Naive thymus-derived CD8-positive, alpha-beta T cell (primary cell): ENCODE measurements at places on chromosomes 3 and 15. TPM values are rescaled to one million over a fixed set of nuclear protein-coding genes. Genes with fewer than 3 reads are reported as not detected.

DNA sequence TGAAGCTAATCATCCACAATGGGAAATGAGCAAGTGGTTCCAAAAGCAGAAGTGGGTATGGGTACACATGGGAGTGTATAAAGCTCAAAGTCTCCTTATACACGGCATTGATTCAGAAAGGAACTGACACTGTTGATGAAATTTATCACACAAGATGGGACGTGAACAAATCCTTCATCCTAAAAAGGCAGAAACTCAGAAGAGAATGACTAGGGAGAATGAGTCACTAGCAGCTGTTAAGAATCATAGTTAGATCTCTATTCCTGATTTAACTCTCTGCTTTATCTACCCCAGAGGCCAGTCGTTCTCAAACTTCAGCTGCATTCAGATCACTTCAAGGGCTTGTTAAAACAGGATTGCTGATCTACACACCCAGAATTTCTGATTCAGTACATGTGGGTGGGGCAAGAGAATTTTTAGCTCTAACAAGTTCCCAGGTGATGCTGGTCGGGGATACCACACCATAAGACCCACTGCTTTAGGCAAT lies 97.7 kb upstream of the PHLDB2 start:
- no peak overlapping the region for H3K27ac ChIP-seq
- DNase-seq: no peak
- peaks cover 6% of the 10 kb centered on the region for H3K36me3 ChIP-seq

DNA sequence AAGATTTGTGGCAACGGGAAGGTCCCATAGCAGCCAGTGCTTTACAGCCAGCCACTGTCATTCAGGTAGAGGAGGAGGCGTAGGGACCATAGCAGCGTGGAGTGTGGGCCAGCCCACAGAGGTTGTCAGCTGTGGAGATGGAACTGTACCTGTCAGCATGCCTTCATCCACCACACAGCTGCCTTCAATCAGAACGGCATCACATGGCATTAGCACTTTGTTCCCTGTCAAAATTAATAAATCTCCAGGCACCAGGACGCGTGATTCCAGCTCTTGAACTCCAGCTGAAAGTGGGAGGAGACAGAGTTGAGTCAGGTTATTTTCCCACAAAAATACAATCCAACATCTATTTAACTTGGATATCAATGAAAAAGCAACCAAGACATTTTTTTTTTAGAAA lies 84.0 kb downstream of the ATP13A4 start:
- H3K4me3 ChIP-seq: no peak overlapping the region
- H3K4me1 ChIP-seq: no peaks in the 10 kb centered on the region
- no peak overlapping the region for H3K27ac ChIP-seq
- H3K36me3 ChIP-seq: no peaks in the 10 kb centered on the region

GRCh38 chr3:57787867-57788623 lies 31.9 kb downstream of the SLMAP start:
- H3K27ac ChIP-seq: no peak overlapping the region
- no peak for DNase-seq
- H3K4me1 ChIP-seq: peaks cover 32% of the 10 kb centered on the region
- H3K36me3 ChIP-seq: peaks cover 6% of the 10 kb centered on the region
- H3K27me3 ChIP-seq: no peaks in the 10 kb centered on the region
- no peak overlapping the region for H3K4me3 ChIP-seq

DNA sequence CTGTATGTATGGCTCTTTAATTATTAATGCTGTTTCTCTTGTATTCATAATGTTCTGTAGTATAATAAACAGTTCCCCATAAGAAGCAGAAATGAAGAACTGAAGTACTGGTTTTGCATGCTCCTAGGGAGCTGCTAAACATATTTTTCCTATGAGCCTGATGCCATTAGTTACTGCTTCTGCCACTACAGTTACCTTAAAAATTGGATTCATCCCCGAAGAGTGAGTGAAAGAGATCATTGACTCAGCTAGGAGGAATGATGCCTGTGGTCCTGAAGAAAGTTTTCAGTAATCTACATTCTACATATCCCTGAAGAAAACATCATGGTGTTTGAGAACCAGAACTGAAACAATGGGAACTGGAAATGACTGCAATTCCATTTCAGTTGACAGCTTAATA lies 37.1 kb upstream of the ST3GAL6 start:
- H3K27me3 ChIP-seq: peaks cover 28% of the 10 kb centered on the region
- no peak for DNase-seq
- H3K4me3 ChIP-seq: no peak overlapping the region

GRCh38 chr15:39125904-39126303 lies 455.0 kb upstream of the THBS1 start:
- peaks cover 3% of the 10 kb centered on the region for H3K4me1 ChIP-seq
- H3K27me3 ChIP-seq: peaks cover 12% of the 10 kb centered on the region
- no peaks in the 10 kb centered on the region for H3K36me3 ChIP-seq
- peak; percentile 3 for DNase-seq
- H3K4me3 ChIP-seq: no peak overlapping the region
- no peak overlapping the region for H3K27ac ChIP-seq

DNA sequence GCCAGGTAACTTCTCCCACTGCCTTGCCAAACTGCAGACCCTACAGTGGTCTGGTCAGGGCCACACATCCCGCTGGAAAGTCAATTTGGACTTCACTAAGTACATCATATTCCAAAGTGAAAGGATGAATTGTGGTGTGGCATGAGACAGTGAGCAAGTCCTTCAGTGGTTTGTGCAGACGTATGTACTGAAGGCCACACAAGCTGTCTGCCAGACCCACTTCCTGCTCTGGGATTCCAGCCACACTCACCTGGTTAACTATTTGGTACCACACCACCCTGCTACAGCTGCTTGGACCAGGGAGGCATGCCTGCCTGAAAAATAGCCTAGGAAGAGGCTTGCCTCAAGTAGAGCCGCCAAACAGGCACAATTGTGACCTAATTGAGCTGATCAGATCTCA lies 94.1 kb upstream of the STRIT1 start:
- no peaks in the 10 kb centered on the region for H3K4me1 ChIP-seq
- no peak for DNase-seq
- H3K27me3 ChIP-seq: no peaks in the 10 kb centered on the region
- no peak overlapping the region for H3K27ac ChIP-seq
- no peak overlapping the region for H3K4me3 ChIP-seq

GRCh38 chr15:60781211-60781713 lies 302.3 kb upstream of the ICE2 start:
- H3K4me3 ChIP-seq: no peak overlapping the region
- H3K27me3 ChIP-seq: no peaks in the 10 kb centered on the region
- no peaks in the 10 kb centered on the region for H3K4me1 ChIP-seq
- DNase-seq: no peak

DNA sequence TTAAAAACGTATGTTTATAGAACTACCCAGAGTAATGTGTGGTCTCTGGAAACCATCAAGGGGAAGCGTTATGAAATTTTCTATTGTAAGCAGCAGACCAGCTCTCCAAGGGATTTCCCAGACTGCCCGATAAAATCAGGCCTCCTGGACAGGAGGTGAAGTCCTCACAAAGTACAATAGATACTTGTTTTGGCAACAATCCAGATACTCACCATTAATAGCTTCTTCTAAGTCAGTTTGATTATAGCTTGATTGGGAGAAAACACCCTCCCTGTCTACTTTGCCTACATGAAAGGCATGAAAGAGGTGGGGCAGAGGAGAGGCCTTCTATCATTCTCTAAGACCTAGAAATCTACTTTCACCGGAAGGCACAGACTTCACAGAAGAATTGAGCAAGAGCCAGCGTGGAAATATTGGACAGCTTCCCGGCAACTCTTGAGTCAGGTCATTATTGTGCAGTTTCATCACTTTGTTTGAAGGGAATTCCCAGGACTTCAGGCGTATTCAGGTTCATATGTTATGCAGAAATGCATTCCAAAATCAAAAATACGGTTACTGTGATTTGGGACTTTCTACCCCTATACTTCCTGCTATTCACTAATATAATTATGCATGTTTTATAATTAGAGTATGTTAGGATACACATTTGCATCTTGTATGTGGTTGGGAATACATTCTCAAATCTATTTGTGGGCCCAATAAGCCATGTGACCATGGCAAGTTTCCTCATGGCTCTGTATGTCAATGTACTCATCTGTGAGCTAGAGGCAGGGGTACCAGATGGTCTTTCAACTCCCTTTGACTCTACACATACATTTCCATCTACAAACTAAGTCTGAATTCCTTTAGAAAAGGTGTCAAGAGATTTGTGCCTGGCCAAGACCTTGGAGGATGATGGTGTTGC lies 103.5 kb downstream of the CD47 start:
- H3K4me3 ChIP-seq: no peak overlapping the region
- no peaks in the 10 kb centered on the region for H3K27me3 ChIP-seq
- no peaks in the 10 kb centered on the region for H3K36me3 ChIP-seq
- H3K27ac ChIP-seq: no peak overlapping the region
- H3K4me1 ChIP-seq: peaks cover 9% of the 10 kb centered on the region

DNA sequence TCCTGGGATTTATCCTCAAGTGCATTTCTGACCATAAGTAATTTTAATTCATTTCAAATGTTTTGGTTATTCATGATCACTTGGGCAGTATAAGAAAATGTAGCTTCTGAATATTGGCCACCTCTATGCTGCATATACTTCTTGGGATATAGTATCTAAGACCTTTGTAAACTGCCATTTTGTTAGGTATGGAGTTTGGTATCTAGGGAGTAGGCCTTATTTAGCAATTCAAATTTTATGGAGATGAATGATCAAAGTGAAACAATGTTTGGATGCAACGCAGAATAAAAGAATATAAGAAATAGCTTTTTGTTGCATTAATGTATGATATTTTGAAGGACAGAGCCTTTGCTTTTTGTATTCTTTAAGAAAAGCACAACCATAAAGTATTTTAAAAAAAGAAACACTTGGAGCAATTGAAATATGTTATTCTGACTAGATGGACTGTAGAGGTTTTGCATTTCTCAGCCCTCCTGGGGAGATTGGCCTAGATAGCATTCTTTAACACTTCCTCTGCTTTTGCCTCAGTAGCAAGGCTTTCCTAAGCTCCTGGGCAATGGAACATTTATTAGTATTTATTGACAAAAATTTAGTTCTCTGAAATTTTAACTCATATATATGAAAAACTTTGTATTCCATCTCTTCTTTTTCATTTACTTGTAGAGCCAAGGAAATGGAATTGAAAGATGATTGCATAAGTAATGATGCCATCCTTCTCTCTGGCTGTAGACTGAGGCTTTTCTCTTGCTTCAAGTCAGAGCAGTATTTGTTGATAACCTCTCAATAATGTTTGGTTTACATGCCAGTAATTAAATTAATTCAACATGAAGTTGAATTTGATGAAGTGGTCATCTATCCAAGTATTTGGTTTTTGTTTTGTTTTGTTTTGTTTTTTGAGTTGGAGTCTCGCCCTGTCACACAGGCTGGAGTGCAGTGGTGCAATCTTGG lies 61.8 kb upstream of the UTS2B start:
- H3K36me3 ChIP-seq: no peaks in the 10 kb centered on the region
- no peak overlapping the region for H3K4me3 ChIP-seq
- no peak for DNase-seq
- no peak overlapping the region for H3K27ac ChIP-seq
- H3K4me1 ChIP-seq: no peaks in the 10 kb centered on the region

GRCh38 chr3:127373441-127374085 lies 85.7 kb upstream of the PRR20G start:
- no peaks in the 10 kb centered on the region for H3K36me3 ChIP-seq
- H3K4me3 ChIP-seq: no peak overlapping the region
- no peak for DNase-seq
- peaks cover 6% of the 10 kb centered on the region for H3K27me3 ChIP-seq
- H3K4me1 ChIP-seq: no peaks in the 10 kb centered on the region
- H3K27ac ChIP-seq: no peak overlapping the region

- H3K27me3 ChIP-seq: peaks cover under 1% of the 10 kb centered on the region
- no peak overlapping the region for H3K27ac ChIP-seq
- no peaks in the 10 kb centered on the region for H3K36me3 ChIP-seq
These were observed 34.6 kb upstream of the GPR149 start for GRCh38 chr3:154464440-154465190.

DNA sequence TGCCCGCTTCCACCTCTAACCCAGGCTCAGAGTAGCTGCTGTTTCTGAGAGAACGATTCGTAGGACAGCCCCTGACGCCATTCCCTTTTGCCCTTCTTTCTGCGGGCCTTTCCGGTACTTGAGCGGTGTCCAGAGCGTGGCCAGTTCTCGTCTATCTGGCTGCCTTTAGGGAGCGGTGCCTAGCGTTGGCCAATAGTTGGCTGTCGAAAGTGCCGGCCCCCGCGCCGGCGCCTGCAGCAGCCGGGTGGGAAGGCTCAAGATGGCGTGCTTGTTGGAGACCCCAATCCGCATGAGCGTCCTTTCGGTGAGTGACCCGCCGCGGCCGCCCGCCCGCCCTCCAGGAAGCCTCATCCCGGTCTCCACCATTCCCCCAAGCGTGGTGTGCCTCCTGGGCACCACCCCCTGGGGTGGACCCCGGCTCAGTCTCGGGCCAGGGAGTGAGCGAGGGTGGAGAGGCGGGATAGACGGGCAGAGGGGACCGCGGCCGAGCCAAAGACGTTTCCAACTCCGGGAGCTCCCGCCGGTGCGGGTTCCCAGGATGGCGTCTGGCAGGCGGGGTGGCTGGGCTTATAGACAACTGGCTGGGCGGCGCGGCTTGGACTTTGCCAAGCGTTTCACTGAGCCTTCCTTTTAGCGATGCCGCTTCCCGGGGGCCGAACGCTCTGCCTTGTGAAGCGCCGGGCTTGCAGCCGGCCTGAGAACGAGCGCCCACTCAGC lies at the start of gene ARMC8:
Gene ARMC8, plus strand, starts transcription at position 6 of the 717 bp plus-strand sequence. Its CDS starts 254 bp downstream, at position 260.
- no peaks in the 10 kb centered on the region for H3K27me3 ChIP-seq
- H3K27ac ChIP-seq: peak within 1 kb of the TSS; percentile 96
- no peak for DNase-seq
- H3K4me3 ChIP-seq: peak within 1 kb of the TSS; percentile 94
- no peaks in the 10 kb centered on the region for H3K36me3 ChIP-seq

DNA sequence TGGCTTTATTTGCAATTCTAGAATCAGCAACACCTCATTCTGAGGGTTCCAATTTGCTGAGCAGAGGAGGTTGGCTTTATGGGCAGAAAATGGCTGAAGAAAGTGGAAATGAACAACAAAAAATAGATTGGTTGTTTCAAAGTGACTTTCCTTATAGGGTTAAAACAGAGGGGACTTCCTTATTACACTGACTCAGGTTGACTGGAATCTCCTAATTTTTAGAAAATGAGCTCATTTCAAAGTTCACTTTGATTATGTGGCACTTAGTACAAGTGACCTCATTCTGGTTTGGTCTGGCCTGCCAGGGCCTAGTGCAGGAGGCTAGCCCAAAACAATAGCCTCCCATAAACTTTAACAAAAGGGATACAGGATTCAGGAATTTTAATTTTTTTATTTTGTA lies 41.4 kb downstream of the NFKBIZ start:
- no peaks in the 10 kb centered on the region for H3K36me3 ChIP-seq
- H3K27ac ChIP-seq: no peak overlapping the region
- no peaks in the 10 kb centered on the region for H3K27me3 ChIP-seq
- DNase-seq: no peak
- H3K4me1 ChIP-seq: no peaks in the 10 kb centered on the region
- no peak overlapping the region for H3K4me3 ChIP-seq

Gene CPNE9
- not detected for total RNA-seq

Gene TLR9
- total RNA-seq: 2.4 TPM

Gene ATP2C1
- total RNA-seq: 48.0 TPM

Gene CFAP100
- total RNA-seq: not detected

Gene PPM1M
- total RNA-seq: 108 TPM

Gene PCLAF
- total RNA-seq: 1.5 TPM

Gene MKRN3
- total RNA-seq: 4.4 TPM

Gene ANXA2
- 19.7 TPM for total RNA-seq

Gene SLC51A
- not detected for total RNA-seq

Gene SERINC4
- total RNA-seq: 0.27 TPM

Gene ITIH1
- not detected for total RNA-seq
